Keratinocyte (primary cell): ENCODE measurements at places on chromosomes 4 and X.

- DNase-seq: peak; percentile 52
Observed at GRCh38 chr4:89496851-89497250, 189.3 kb upstream of the GPRIN3 start.

- no peak for DNase-seq
Observed at GRCh38 chr4:6402566-6403399, 69.6 kb downstream of the PPP2R2C start.

DNA sequence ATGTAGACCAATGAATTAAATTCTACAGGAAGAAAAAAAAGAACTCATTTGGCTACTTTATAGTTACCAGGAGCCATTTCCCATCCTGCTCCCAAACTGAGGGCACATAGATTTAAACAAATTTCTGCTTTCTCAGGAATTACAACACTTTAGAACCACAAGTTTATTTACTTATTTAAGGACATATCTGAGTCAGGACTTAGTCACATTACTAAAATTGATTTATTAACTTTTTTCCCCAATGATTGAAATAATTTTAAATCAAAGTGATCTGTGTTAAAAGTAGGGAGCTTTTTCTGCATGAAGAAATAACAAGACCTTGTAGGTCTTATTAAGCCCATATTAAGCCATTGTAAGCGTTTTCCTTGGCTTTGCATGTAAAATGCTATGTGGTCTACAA lies 291.0 kb upstream of the HAND2 start:
- no peak for DNase-seq

DNA sequence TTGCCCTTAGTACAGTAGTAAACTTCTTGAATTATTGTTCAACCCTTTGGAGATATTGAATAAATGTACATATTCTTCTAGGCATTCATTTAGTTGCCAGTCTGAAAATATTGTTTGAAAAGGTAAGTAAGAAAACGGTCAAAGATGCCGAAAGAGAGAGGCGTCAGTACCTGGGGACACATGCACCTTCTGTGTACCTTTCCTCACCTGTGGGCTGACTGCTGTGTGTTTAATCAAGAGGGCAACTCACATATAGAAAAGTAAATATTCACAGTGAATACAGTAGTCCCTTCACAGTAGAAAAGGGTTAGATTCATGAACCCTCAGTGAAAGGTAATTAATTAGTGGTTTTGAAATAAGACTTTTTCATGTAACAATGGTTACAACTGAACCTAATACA lies 6.9 kb downstream of the ANXA10 start:
- DNase-seq: no peak

DNA sequence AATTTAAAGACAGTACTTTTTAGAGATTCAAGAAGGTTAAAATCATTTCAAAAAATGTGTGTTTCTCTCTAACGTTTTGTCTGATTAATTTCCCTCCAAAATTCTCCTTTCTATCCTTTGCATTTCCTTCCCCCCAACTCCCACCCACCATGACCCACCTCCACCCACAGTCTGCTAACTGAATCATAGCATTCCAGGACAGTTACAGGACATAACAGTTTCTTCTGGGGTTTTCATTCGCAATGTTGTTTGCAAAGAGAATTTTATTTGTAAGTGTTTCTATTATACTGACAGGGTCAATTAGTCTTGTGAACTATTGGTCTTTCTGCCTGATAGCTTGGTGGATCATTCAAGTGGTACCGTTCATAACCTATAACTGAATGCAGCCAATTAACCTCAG lies 53.7 kb downstream of the ANAPC10 start:
- DNase-seq: no peak

- no peak for DNase-seq
Observed at GRCh38 chr4:89277412-89277811, 30.2 kb downstream of the GPRIN3 start.

DNA sequence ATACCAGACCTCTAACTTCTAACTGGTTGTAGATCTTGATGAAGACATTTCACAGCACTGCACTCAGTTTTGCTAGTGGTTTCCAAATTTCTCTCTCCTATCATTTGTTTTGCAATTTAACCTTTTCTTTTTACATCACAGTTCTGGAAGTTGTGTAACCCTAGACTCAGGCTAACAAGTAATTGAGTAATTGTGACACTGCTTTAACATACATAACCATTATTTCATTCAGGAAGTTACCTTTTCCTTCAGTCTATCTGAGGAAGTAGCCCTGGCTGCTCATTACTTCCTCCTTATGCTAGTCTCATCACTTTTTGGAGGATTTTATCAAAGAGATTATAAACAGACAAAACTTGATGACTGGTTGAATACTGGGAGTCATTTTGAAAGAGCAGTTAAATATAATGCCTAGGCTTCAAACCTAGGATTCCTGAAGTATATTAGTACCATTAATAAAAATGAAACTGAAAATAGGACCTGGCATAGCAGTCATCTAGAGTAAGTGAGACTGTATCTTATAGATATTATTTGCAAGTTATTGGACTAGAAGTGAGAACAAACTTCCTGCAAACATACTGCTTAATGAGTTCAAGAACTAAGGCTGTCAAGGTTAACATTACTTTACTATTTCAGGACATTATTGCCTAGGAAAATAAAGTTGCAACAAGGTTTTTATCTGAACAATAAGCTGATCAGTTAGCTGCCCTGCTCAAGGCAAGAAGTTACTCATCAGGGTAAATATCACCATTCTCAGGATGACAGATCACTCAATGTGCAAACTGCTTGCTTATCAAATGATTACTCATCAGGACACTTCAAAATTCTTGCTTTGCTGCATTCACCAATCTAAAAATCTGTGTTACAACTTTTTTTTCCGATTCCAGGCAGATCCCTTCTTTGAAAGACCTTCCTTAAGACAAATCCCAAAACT lies 25.6 kb upstream of the TEX13C start:
- DNase-seq: no peak

DNA sequence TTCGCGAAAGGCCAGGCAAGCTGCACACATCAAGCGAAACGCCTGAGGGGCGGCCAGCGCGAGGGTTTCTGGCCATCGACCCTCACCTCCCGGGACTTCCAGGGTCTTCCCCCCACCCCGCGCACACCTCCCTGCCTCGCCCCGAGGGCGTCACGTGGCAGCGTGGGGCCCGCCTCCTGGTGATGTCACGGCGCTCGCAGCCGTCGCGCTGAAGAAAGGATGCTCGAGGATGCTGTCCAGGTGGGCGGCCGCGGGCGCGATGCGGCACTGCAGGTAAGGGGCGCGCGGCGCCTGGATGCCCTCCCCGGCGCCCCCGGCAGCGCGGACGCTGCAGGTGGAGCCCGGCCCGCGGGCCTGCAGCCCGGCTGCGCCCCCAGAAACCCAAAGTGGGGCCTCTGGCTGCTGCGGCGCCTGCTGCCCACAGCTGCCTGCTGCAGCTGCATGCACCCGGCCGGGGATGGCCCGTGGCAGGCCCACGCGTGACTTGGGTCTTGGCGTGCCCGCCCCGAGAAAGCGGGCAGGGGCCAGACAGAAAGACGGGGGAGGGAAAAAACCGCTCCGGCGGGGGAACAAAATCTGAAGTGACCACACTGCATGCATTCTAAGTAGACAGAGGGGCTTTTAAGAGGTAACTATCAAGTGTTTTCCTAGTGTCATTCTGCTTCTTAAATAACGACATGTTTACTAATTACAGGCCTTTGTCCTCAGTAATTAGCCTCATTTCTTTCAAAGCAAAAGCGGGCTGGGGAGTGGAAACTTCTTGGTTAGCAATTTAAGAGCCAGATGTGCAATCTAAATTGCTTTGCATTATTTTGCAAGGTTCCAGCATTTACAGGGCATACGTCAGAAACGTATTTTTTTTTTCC lies 1.7 kb downstream of the CLCN4 start:
- DNase-seq: no peak
